ENCODE measurements at places on chromosomes 16 and 17.
A peak's percentile ranks its signal among the peaks of the same experiment; 100 is the strongest.

GRCh38 chr16:85571813-85572619 is 41.1 kb upstream of the GSE1 start:
- DNase-seq, result no peak

DNA sequence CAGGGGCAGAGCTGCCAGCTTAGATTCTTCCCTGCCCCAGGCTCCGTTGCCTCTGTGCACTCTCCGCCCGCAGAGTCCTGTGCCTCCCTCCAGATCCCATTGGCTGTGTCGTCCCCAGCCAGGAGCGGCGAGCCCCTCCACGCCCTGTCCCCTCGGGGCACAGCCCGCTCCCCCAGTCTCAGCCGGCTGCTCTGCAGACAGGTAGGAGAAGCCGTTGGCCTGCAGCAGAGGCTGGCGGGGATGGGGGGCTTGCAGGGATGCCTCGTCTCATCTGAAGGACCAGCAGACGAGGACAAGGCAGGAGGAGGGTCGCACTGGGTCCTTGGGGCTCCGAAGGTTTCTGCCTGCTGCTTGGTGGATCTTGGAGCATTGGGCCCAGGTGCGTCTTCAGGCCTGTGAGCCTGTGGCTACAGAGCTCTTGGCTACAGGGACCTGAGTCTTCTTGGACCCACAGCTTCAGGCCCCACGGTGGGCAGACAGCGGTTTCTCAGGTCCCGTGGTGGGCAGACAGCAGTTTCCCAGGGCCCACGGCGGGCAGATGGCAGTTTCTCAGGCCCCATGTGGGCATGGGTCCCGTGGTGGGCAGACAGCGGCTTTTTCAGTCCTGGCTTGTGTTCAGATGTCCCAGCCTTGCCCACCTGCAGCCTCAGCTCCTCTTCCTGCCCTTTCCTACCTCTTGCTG is 6.0 kb downstream of the TPSG1 start:
- DNase-seq, result no peak

- DNase-seq, result no peak
These were observed 622.0 kb upstream of the GOT2 start for GRCh38 chr16:59356144-59356543.

DNA sequence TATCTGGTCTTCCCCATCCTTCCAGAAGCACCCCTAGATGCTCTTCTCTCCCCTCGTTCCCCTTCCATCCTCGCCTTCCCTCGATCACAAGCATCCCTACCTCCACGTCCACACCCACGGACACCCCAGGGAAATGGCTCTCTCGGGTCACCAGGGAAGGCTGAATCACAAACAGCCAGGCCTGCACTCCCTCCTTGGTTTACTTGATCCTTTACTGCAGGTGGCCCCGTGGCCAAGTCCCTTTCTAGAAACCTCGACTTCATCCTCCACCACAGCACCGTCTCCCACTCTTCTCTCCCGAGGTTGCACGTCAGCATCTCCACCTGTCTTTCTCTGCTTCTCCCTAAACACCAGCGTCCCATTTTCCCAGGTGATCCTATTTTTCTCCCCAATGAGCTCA is 6.5 kb upstream of the RBFOX3 start:
- DNase-seq, result no peak

- no peak for DNase-seq
These were observed 6.9 kb downstream of the TMEM170A start for GRCh38 chr16:75457485-75458021.

DNA sequence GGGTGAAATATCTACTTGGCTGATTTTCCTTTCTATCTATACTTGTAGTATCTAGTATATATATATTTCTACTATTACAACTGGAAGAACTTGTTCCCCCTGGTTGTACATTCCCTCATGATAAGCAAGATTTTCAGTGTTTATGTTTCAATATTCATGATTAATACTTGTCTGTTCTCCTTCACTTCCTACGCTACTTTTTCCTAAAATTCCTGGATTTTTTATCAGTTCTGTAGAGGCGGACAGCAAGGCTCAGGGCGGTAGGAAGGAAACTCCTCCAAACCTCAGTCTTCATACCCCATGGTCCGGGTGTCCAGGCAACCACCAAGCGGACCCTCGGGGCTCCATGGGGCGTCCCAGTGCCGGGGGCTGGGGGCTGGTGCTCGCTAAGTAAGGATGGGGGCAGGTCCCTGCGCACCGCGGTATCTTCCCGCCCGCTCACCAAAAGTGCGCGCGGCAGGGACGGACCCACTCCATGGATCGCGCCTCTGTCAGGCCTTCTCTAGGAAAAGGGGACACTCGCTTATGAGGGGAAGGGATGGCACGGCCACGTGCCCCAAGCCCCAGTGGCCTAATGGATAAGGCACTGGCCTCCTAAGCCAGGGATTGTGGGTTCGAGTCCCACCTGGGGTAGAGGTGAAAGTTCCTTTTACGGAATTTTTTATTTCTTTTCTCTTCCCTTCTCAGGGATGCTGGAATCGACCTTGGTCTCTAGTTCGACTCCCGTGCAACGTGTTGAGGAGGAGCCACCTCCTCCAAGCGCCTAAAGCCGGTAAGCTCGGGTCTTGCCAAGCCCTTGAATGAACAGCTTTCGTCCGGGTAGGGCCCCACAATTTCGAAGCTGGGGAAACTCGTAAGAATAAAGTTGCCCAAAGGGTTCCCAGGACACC is 13.2 kb downstream of the ATP5PD start:
- peak; percentile 84 for DNase-seq

Data from effector memory CD8-positive, alpha-beta T cell (primary cell).